ENCODE measurements at places on chromosomes 7 and 10. TPM values are rescaled to one million over a fixed set of nuclear protein-coding genes. Genes with fewer than 3 reads are reported as not detected.

DNA sequence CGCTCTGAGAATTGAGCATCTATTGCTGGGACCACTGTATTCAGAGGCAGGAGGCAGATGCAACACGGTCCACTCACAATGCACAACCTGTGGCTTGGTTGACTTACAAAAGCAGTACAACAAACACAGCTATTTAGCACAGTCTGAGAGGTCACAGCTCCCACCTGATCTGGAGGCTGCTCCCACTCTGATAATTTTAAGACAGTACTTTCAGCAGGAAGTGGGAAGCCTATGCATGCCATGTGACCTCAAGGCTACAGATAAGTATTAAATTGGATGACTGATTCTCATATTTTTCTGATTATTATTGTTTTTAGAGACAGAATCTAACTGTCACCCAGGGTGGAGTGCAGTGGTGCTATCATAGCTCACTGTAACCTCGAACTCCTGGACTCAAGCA is 659.3 kb downstream of the PARD3 start:
- no peak for DNase-seq

GRCh38 chr10:23060918-23061317 is 34.5 kb upstream of the MSRB2 start:
- DNase-seq: no peak

DNA sequence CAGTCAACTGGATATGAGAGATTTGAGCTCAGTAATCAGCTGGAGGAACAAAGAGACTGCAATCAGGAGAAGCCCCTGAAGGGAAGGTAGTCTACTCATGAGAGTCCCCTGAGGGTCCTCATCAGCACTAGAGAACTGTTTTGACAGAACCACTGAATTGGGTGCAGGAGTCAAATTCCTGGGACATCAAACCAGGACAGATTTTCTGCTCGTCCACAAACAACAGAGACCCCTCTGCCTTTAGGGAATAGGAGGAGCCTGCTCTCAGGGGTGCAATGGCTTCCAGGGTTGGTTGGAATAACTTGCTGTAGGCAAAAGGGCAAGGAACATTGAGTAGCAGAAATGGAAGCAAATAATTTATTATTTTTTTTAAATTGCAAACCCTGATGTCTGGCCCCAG is 21.9 kb upstream of the NEUROD6 start:
- no peak for DNase-seq

DNA sequence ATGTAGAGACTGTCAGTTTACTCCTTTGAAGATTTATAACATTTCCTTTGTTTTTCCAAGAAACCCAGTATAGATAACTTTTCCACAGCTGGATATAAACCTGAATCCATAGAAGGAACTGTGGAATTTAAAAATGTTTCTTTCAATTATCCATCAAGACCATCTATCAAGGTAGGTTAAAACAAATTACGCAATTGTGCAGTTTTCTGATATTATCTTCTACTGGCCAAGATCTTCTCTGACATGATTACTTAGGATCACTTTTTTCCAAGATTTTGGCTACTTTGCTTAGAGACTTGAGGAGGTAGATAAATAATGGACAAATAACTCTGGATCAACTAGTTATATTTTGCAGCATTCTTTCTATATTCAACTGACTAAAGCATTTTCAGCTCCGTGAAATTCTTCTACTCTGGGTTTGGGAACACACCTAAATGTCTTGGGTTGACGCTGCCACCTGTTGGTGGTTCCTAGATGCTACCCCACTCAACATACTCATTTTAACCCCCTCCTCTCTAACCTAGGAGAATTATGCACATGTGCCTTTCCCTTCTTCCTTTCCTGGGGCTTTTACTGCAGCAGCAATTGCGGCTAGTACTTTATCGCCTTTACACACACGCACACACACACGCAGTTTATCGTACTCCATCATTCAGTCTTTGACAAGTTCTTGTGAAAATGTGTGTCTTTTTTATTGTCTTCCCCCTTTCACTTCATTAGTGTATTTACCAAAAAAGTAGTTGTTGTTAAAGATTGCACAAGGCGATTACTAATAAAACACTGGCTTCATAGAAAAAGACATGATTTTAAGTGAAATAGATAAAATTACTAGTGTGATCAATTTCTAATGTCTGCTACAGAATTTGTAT is 32.7 kb downstream of the ABCB5 start:
- DNase-seq: no peak

- no peak for DNase-seq
These were observed 202.7 kb downstream of the DNAJB6 start for GRCh38 chr7:157539521-157539920.

DNA sequence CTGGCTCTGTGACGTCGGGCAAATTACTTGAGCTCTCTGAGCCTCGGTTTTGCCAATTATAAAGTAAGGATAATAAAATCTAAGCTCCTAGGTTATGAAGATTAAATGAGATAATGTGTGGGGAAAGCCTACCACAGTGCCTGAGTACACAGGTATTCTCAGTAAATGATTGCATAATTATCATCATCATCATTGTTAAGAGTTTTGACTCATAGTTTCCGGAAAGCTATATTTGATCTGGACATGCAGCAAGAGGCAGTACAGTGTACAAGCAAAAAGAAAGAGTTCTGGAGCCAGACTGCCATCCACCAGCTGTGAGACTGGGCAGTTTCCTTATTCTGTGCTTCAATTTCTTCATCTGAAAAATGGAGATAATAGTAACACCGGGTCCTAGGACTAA is 155.6 kb upstream of the YAE1 start:
- no peak for DNase-seq

DNA sequence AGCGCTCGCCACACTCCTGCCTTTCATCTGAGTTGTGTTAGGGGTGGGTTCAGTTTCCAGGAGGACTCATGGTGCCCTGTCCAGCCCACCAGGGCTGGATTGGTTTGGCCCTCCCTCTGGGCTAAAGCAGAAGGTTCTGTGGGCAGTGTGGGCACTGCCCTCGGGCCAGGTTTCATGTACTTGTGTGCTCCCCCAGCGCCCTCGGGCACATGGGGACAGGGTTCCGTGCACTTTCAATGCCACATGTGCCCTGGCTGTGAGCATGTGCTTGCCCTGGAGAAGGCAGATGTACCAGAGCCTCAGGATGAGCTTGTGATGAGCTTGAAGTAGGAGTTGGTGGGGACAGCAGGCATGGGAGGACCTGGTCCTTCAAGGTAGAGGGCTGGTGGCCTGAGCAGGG is 35.6 kb upstream of the ZNF716 start:
- no peak for DNase-seq

DNA sequence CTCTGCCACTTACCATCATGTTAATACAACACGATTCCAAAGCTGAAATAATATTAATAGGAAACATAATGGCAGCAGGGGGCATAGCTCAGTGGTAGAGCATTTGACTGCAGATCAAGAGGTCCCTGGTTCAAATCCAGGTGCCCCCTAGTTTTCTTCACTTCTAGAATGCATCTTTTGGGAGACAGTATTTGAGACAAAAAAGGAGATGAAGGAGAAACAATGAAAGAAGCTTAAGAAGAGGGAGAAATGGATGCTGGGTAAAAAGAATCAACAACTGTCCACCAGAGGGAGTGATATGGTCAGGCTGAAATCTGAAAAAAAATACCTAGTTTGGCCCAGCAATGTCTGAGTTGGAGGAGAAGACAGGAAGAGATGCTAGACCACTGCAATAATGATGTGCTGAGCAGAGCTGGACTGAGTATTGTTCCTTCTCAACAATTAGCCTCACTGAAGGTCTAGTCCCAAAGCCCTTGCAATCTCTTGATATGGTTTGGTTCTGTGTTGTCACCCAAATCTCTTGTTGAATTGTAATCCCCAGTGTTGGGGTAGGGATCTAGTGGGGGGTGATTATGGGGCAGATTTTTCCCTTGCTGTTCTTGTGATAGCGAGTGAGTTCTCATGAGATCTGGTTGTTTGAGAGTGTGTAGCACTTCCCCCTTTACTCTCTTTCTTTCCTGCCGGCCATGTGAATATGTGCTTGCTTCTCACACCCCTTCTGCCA is 48.3 kb downstream of the ZNF783 start:
- no peak for DNase-seq

- no peak for DNase-seq
These were observed 13.4 kb downstream of the WAPL start for GRCh38 chr10:86508217-86508616.

DNA sequence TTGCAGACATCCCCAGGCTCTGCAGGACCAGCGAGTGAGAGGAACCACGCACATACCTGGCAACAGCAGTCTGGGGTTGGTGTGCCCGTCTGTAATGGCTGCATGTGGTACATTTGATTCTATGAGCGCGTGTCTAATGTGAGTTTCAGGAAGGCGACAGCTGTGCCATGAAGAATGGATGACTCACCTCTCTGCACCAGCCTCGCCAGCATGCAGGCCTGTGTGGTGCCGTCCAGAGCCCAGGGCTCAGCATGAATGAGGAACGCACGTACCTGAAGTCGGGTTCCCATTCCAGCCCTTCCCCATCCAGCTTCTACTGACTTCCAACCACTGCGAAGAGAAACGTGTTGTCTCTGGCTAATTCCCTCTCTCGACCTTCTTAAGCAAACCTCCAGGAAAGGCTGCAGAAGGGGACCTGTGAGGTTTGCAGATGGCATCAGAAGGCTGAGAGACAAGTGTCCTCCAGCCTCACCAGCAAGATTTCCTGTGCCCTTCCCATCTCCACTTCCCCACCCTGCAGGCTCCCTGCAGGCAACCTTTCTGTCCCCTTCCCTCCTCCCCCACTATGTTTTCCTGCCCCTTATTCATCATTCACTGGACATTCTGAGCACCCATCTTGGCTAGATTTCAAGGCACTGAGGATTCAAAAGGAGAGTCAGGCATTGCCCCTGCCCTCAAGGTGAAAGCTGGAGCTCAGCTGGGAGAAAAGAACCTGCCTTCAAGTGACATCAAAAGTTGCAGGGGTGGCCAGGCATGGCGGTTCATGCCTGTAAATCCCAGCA is 54.3 kb downstream of the ASB13 start:
- DNase-seq: no peak

GRCh38 chr10:112287844-112288243 is 4.6 kb downstream of the TECTB start:
- DNase-seq: no peak

DNA sequence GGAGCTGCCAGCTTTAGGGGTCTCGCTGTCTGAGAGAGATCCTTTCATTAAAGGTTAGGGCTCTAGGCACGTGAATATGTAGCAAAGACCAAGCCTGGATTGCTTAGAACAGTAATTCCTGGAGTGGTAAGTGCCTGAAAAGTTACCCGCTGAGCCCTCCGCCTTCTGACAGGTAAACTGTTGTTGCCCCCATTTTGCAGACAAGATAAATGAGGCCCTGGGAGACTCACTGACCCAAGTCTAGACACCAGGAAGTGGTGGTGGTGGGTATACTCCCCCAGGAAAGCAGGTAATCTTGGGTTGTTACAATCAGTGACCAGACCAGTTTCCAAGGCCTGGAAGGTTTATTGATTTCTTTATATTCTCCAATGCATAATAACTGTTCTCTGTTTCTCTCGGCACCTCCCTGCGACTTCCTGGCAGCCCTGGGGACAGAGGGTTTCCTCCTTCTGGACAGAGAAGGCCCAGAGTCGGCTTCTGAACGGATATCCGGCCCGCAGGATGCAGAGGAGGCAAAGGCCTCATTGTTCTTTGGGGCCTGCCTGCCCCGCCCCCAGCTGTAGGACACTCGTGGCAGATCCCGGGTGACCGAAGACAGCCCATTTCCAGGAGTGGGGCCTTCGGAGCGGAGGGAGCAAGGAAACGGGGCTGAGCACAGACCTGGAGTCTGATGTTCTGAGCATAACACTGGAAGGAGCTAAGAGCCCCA is 1.3 kb upstream of the GRK5 start:
- peak; percentile 50 for DNase-seq

DNA sequence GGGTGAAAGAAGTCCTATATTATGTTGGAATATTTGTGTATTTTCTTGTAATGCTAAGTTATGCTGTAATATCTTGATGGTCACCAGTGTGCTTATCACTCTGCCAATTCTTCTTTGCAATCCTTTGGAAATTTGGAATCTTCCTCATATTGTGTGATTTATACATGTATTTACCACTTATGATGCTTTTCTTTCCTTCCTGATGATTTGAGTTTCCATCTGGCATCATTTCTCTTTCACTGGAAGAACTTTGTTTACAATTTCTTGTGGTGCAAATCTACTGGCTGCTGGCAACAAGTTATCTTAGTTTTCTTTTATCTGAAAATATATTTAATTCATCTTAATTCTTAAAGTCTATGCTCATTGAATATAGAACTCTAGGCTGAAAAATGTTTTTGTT is 29.2 kb downstream of the CFAP69 start:
- DNase-seq: no peak

Gene CALHM3
- total RNA-seq: not detected

Gene NSUN5
- total RNA-seq: 22.4 TPM

Gene WNT2
- total RNA-seq: not detected

Gene MBL2
- 0.21 TPM for total RNA-seq

Gene ALOX5
- 127 TPM for total RNA-seq

Gene PDE6C
- total RNA-seq: not detected

Gene CRYGN
- total RNA-seq: 0.87 TPM

Gene PRSS1
- 1.7 TPM for total RNA-seq

Gene PSD
- total RNA-seq: 0.42 TPM

Gene PPP1R17
- total RNA-seq: not detected

Gene GCC1
- total RNA-seq: 16.0 TPM

Gene RET
- 0.20 TPM for total RNA-seq

Gene THNSL1
- total RNA-seq: 1.5 TPM

Gene GIMAP5
- total RNA-seq: 36.7 TPM

Measured in tibial nerve (tissue), 4 donors.